ENCODE measurements at places on chromosomes 12 and 14. TPM values are rescaled to one million over a fixed set of nuclear protein-coding genes. Genes with fewer than 3 reads are reported as not detected.

TAS2R14 gene
- 0.77 TPM for total RNA-seq

RBM23 gene
- total RNA-seq = 62.5 TPM

RASAL1 gene
- 0.17 TPM for total RNA-seq

PROX2 gene
- total RNA-seq = not detected

LTB4R gene
- 3.2 TPM for total RNA-seq

RPL36AL gene
- total RNA-seq = 408 TPM

HELB gene
- 1.5 TPM for total RNA-seq

RAD9B gene
- 0.13 TPM for total RNA-seq

ULK1 gene
- 35.4 TPM for total RNA-seq

KRT6B gene
- total RNA-seq = not detected

TCP11L2 gene
- 2.6 TPM for total RNA-seq
